Cardiac atrium fibroblast (primary cell): ENCODE measurements at places on chromosomes 1 and 21. TPM values are rescaled to one million over a fixed set of nuclear protein-coding genes. Genes with fewer than 3 reads are reported as not detected.

The EFNA3 gene
- 0.90 and 2.8 TPM in 2 replicates for total RNA-seq

The TCHH gene
- not detected in 2 replicates for total RNA-seq

The CHI3L1 gene
- 0.54 and 23.8 TPM in 2 replicates for total RNA-seq

The LIN9 gene
- 1.3 and 1.4 TPM in 2 replicates for total RNA-seq

The GPR25 gene
- not detected in 2 replicates for total RNA-seq

The OMA1 gene
- total RNA-seq, result 10.2 and 13.5 TPM in 2 replicates

The ZNF648 gene
- total RNA-seq, result not detected in 2 replicates

The OR2T29 gene
- not detected in 2 replicates for total RNA-seq

The DENND2C gene
- 0.54 and 1.9 TPM in 2 replicates for total RNA-seq

The TMIGD3 gene
- total RNA-seq, result not detected in 2 replicates

The SPATA6 gene
- total RNA-seq, result 6.5 and 6.9 TPM in 2 replicates

The PLEKHO1 gene
- 18.1 and 19.0 TPM in 2 replicates for total RNA-seq

The SLC45A3 gene
- total RNA-seq, result 6.0 and 6.2 TPM in 2 replicates

The COL16A1 gene
- 50.2 and 100 TPM in 2 replicates for total RNA-seq

The HMGCS2 gene
- total RNA-seq, result not detected in 2 replicates

The UBXN10 gene
- total RNA-seq, result not detected in 2 replicates

The HMCN1 gene
- total RNA-seq, result 42.8 and 44.2 TPM in 2 replicates

The BNIPL gene
- 0.49 TPM in 1 of 2 replicates, not detected in the other for total RNA-seq

The CRABP2 gene
- total RNA-seq, result 2.1 and 2.5 TPM in 2 replicates

The TNFRSF4 gene
- 1.9 TPM in 1 of 2 replicates, not detected in the other for total RNA-seq

The EFNA1 gene
- total RNA-seq, result 5.8 and 12.2 TPM in 2 replicates

The RTCA gene
- 26.7 and 37.4 TPM in 2 replicates for total RNA-seq

The OR10J1 gene
- not detected in 2 replicates for total RNA-seq

The NR1I3 gene
- total RNA-seq, result not detected in 2 replicates

The CFAP141 gene
- not detected in 2 replicates for total RNA-seq

The FCRLB gene
- total RNA-seq, result 0.18 and 1.8 TPM in 2 replicates

The TEDDM1 gene
- total RNA-seq, result not detected in 2 replicates

The APCS gene
- total RNA-seq, result not detected in 2 replicates

The KCNE2 gene
- not detected in 2 replicates for total RNA-seq

The PDZK1 gene
- not detected in 2 replicates for total RNA-seq

The RIPPLY3 gene
- not detected in 2 replicates for total RNA-seq

The SPRR2F gene
- not detected in 2 replicates for total RNA-seq

The CFHR2 gene
- not detected in 2 replicates for total RNA-seq

The HES4 gene
- total RNA-seq, result 30.8 and 30.9 TPM in 2 replicates

The INSRR gene
- total RNA-seq, result not detected in 2 replicates

The C1orf146 gene
- not detected in 2 replicates for total RNA-seq

The SERTAD4 gene
- 0.18 TPM in 1 of 2 replicates, not detected in the other for total RNA-seq

The IL24 gene
- 0.81 TPM in 1 of 2 replicates, not detected in the other for total RNA-seq

The AGRN gene
- total RNA-seq, result 46.4 and 71.8 TPM in 2 replicates

The EDN2 gene
- 0.81 TPM in 1 of 2 replicates, not detected in the other for total RNA-seq

The CELA3A gene
- not detected in 2 replicates for total RNA-seq

The FOXO6 gene
- 0.18 and 0.81 TPM in 2 replicates for total RNA-seq

The ARTN gene
- total RNA-seq, result not detected in 2 replicates

The NMNAT1 gene
- 6.7 and 14.3 TPM in 2 replicates for total RNA-seq

The RGS13 gene
- not detected in 2 replicates for total RNA-seq

The FAM167B gene
- 2.8 TPM in 1 of 2 replicates, not detected in the other for total RNA-seq

The S100A7A gene
- not detected in 2 replicates for total RNA-seq

The JAM2 gene
- total RNA-seq, result 0.54 and 0.65 TPM in 2 replicates

The MYOG gene
- not detected in 2 replicates for total RNA-seq

The CYP4Z1 gene
- not detected in 2 replicates for total RNA-seq

The DNTTIP2 gene
- 20.0 and 30.3 TPM in 2 replicates for total RNA-seq
